ENCODE measurements at places on chromosomes 2 and 18. TPM values are rescaled to one million over a fixed set of nuclear protein-coding genes. Genes with fewer than 3 reads are reported as not detected.
A peak's percentile ranks its signal among the peaks of the same experiment; 100 is the strongest.

GRCh38 chr2:167187978-167188967 is 300.0 kb downstream of the XIRP2 start:
- no peak for DNase-seq

GRCh38 chr2:113876503-113877387 is 13.1 kb upstream of the ACTR3 start:
- peak; percentile 32 for DNase-seq

DNA sequence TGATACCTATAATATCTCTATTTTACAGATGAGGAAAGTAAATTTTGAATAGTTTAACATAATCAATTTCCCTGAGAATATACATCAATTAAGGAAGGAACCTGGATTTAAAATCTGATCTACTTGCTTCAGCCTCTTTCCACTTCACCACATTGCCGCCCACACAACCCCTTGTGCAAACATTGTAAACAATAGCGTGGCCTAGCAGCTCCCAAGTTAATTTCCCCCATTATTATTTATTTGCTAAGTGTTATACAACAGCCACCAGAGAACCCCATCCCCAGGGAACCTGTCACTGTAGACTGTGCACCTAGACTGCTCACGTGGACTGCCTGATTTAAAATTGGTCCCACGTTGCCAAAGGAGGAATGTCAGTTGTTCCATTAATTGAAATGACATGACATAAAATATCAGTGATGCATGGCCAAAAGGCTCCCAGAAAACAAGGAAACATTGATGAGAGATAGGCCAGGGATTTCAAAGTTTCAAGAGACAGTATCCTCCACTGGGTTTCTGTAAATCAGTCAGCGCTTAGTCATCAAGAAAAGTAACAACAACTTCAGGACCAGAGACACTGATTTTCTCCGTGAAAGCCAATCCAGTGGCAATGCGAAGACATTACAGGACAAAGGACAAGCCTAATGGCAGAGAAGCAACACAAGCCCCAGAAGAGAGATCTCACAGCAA is 41.3 kb downstream of the SCG2 start:
- no peak for DNase-seq

GRCh38 chr2:157256626-157257025 is 879 bp upstream of the GALNT5 start:
- no peak for DNase-seq

DNA sequence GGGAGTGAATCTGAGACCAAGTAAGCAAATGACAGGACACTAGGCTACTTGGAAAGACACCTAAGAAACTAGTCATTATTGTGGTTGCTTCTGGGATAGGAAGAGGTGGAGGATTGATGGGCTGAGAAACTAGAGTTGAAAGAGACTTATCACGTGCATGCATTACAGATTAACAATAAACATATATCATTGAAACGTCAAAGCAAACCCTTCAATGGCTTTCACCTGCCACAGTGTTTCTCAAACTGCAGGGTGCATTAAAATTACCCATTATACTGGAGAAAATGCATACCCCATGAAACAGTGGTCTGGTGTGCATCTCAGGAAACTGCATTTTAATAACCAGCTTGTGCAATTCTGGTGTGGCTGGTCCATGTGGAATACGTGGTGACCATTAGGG is 318.8 kb downstream of the SMAD2 start:
- no peak for DNase-seq

GRCh38 chr2:15686643-15687042 is 95.0 kb downstream of the DDX1 start:
- no peak for DNase-seq

- DNase-seq: no peak
These were observed 81.5 kb upstream of the LDLRAD4 start for GRCh38 chr18:13136904-13137669.

Gene ADCYAP1
- total RNA-seq: not detected

Gene TTN
- 26.4 TPM for total RNA-seq

Gene CAPN14
- total RNA-seq: 0.18 TPM

Gene PRKAG3
- total RNA-seq: not detected

Gene EGR4
- total RNA-seq: 0.70 TPM

Gene CDH19
- not detected for total RNA-seq

Gene PFN4
- not detected for total RNA-seq
